ENCODE measurements at places on chromosomes 7 and 10.
A peak's percentile ranks its signal among the peaks of the same experiment; 100 is the strongest.

GRCh38 chr10:34193931-34194626 is 621.0 kb downstream of the PARD3 start:
- DNase-seq: no peak

- no peak for DNase-seq
Observed at GRCh38 chr7:153405704-153406485, 646.3 kb upstream of the DPP6 start.

- DNase-seq: no peak
Observed at GRCh38 chr10:128017822-128018221, 108.4 kb downstream of the MKI67 start.

DNA sequence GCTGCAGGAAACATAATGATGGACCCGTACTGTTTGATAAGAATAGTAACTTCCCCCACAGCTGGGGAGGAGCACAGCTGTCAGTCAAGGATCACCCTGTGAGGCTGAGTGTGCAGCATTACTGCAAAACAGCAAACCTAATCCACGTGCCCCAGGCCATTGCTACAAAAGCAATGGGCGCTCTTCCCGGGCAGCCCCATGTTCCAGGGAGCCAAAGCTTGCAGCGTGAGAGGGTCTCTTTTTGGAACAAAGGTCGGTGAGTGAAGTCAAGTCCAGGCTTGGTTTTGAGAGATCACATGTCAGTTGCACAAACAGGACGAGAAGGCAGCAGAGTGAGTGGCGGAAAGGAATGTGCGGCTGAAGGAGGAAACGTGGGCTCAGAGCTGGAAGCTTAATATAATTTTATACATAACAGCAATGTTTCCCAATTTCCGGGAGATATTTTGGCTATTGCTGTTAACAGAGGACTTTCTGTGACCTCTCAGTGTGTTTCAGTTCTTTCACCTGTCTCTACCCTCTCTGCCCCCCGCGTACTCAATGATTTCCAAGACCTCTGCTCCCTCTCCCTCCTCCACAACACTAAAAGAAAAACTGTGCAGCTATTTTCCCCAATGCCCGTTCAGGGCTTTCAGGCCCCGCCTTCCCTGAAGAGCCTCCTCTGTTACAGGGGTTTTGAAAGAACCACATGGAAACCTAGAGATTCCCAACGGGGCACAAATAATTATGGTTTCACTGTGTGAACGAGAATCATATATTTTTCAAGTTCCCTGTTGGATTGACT is 128.9 kb downstream of the MTPAP start:
- no peak for DNase-seq

DNA sequence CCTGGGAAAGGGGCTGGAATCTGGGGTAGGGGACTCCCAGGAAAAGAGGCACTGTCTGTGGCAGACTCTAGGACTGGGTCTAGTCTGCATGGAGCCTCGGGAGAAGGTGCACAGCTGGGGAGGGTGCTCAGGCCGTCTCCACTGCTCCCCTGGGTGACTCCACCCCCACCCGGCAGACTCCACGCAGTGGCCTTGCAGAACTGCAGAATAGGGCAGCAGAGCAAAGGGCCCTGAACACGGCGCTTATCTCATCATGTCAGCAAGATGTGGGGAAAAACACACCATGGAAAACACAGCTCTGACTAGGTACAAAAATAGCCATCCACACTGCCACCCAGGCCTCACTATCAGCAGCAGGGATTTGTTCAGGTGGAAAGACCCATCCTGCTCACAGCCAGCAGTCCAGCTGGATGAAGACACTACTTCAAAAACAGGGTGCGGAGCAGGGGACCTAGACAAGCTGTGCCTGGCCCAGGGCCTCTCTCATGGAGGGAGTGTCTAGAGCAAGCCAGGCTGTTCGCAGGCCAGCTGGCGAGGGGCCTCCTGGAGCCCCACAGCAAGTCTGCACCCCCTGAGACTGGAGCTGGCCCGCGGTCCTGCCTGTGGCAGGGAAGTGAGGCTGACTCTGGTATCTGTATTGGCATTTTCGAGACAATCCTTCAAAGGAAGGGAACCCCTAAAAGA is 11.7 kb downstream of the MAT1A start:
- DNase-seq: peak; percentile 85

DNA sequence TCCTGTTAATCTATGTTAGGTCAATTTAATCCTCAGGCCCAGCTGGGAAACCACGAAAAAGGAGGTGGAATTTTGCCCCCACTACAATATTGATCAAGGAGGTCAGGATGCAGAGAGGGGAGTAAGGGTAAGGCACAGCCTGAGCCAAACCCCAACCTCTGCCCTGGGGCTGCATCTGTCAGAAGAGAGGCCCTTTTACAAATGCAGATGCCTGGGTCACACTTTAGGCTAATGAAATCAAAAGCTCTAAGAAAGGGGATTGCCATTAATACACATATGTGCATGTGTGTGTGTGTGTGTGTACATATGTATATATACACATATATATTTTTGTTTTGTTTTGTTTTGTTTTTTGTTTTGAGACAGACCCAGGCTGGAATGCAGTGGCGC is 25.5 kb upstream of the TRUB1 start:
- DNase-seq: no peak

GRCh38 chr7:18845700-18846099 is 271.7 kb downstream of the TWIST1 start:
- no peak for DNase-seq

GRCh38 chr7:128889121-128889520 is 21.4 kb downstream of the KCP start:
- no peak for DNase-seq

DNA sequence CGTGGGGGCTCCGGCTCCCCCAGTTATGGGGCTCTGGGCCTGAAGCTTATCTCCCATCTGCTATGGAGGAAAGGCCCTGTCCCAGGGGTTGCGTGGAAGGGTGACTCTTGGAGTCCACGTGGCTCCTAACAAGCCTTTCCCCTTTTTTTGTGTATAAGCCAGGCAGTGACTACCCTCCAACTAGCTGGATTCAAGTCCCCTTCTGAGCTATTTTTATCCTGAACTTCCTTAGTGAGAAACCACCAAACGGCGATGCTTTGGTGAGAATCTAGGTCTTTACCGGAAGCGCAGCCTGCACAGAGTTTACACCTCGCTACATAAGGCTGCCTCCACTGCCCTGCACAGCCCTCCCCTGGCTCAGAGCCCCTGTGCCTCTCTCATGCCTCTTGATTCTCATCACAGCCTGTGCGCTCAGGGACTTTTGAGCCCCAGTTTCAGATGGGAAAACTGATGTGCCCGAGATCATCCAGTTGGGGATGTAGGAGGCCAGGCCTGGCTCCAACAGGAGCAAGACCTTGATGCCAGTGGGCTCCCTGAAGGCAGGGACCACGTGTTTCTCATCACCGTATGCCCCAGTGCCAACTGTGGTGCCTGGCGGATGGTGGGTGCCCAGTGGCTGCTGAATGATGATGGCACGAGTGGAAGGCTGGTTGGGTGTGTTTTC is 102.3 kb upstream of the PPIF start:
- DNase-seq: no peak

DNA sequence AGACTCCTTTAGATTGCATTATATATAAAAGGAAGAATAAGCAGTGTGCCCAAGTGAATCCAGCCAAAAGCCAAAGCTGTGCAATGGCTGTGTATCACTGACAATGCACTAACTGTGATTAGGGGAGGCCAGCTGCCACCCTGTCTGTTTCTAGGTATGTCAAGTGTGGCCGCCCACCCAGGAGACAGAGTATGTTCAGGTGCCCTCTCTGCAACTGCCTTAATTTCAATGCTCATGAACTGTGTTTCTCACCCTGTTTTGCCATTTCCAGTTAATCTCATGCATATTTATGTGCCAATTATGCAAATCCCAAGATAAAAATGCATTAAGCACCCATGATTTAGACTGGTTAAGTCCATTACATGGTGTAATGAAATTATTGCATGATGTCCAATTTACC is 159.4 kb downstream of the FRMD4A start:
- no peak for DNase-seq

GRCh38 chr10:8221451-8221850 is 167.0 kb downstream of the GATA3 start:
- DNase-seq: no peak

DNA sequence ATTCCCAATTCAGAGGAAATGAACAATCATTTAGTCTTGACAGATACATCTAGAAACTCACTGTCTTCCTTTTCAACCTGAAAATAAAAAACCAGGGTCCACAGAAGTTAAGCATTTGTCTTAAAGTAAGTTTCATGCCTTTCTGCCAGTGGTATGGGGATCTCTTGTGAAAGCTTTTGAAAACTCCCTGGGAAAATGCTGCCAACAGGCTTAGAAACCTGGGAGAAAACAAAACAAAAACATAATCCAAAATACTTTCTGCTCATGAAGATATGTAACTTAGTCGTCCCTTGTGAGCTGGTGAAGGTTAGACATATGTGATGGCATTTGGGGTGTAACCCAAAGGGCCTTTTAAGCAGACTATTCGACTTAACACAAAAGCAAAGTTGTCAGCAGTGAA is 66.4 kb upstream of the ZNF438 start:
- DNase-seq: no peak

GRCh38 chr10:99531026-99531695 is 1.6 kb upstream of the NKX2-3 start:
- DNase-seq: no peak

- DNase-seq: no peak
Observed at GRCh38 chr7:101428093-101428866, 65.6 kb downstream of the COL26A1 start.

GRCh38 chr10:69091143-69091651 is 3.3 kb downstream of the SRGN start:
- no peak for DNase-seq

DNA sequence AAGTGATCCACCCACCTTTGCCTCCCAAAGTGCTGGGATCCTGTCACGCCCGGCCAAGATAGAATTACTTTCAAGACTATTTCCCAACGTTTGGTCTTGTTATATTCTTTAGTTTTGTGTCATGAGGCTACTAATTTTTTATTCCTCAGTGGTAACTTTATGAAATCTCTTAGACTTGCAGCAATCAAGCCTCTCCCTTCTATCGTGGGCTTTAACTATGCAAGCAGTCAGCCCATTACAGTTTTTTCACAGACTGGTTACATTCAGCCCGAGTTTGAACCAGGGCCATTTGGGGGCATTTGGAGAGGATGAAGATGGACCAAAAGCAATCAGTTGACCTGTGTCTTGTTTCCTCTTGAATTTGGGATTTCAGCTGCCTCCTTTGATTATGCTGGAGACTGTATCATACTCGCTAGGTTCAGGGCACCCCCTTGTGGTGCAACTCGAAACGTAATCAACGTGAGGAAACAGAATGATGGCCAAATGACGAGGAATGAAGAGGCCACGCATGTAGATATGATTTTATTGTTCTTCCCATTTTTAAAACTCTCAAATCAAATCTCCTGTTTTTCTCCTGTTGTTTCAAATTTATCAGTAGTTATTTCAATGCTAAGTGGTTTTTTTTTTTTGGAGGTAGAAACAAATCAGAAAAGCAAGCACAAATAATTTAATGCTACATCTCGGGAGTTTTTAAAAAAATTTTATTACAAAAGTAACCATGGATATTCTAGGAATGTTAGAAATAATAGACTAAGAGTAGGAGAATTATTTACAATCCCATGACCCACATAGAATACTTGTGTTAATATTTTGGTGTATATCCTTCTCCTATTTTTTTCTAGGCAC is 151.6 kb downstream of the KIAA1217 start:
- peak; percentile 81 for DNase-seq

- DNase-seq: peak; percentile 55
Observed at GRCh38 chr10:13792006-13792405, 205.2 kb downstream of the PRPF18 start.

DNA sequence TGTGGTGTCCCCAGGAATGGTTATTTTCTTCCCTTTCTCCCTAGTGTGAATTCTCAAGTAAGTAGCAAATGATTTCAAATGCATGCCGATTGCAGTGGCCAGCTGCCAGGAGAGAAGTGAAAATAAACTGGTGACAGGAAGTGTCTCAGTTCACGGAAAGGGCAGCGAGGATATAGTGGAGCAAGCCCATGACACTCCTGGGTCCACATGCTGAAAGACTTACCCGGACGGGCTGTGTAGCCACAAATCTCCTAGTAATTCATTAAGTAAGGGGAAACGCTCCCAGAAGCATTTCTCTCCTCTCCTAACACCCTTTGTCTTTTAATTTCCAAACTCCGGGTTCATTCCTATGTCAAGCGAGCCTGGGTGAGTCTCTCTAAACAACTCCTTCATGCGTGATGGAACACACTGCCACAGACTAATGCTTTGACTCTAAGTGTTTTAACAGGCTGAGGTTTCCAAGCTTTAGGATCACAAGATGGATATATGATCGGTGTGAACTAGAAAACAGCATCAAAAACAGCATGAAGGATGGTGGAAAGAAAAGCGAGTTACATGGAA is 125.6 kb downstream of the CYP26A1 start:
- no peak for DNase-seq

DNA sequence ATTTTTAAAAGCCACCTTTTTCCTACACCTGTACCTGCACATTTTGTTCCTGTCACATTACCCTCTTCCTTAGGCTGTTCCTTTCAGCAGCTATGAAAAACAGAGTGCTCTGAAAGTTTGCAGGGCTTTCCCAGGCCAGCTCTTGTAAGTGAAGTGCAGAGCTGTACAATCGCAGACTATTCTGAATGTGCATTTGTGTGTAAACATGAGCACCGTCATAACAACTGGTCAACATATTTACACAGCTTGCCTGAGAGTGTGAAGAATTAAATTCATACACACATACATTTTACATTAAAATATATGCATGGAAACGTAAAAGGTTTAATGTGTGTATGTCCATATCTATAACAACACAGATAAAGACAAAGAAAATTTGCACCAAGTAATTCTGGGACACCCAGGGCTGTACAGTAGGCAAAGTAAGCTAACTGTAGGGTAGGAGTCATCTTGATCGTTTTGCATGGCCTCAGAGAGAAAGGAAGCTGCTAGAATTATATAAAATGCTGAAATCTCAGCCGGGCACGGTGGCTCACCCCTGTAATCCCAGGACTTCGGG is 23.6 kb upstream of the LYZL1 start:
- no peak for DNase-seq

DNA sequence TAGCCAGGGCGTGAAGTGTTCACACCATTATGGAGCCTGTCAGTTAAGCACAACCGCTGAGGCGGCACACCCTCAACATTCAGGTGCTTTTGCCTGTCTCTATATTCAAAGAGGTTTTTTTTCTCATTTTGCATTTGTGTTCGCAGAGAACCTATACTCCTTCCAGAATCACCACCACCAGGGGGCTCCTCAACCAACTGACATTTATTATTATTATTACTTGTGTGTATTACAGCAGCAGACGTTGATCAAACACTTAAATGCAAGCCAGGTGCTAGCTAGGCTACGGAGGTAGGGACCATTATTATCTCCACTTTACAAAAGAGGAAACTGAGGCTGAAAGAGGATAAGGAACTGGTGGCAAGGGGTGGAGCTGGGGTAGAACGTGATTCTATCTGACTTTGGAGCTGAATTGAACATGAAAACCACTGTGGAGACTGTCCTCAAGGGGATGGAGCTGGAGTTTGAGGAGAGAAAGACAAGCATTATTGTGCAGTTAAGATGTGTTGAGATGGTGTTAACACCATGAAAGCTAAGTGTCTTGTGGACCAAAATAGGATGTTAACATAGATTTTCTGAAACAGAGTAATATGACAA is 133.8 kb upstream of the PLXNA4 start:
- DNase-seq: peak; percentile 20

DNA sequence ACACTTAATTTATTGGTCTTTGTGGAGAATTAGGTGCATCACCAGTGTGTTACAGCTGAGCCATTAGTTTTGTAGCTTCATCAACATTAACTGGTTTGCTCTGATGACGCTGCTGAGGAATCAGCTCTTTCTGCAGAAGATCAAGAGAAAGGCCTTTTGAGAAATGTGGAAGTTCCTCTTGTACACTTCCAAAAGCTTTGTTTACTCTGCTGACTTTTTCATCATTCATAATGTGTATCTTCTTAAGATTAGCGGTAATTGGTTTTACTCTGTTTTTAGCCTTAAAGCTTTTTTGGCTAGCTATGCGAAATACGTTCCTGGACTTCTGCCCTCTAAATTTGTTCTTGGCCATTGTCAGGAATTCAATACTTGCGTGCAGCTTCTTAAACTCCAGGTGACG is 8.2 kb upstream of the PHYH start:
- no peak for DNase-seq
